Skin of body (tissue), 3 donors: ENCODE measurements at places on chromosomes 6 and 20. TPM values are rescaled to one million over a fixed set of nuclear protein-coding genes. Genes with fewer than 3 reads are reported as not detected.

The HRH3 gene
- 0.10 TPM for total RNA-seq

The HLA-DOB gene
- 0.69 TPM for total RNA-seq

- no peak for DNase-seq
Measured at GRCh38 chr20:35699957-35700624, 886 bp downstream of the ROMO1 start.

The GPX5 gene
- total RNA-seq, result not detected

DNA sequence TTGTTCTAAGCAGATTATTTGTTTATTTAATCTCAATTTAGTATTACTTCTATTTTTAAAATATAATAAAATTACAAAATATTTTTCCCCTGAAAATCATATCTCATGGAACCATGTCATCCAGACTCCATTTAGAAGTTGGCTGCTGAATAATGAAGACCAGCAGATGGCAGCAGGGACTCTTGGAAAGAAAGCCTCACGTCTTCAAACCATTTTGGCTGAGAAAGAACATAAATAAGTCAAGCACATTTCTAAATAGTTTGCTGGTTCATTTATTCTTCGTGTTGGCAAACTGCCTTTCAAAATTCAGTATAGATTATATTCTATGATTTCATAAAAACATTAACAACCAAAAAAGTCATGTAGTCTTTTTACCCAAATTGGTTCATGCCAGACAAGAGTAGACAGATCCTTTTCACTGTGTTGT is 71.7 kb downstream of the RCAN2 start:
- DNase-seq, result peak; percentile 71

The FAM217B gene
- 6.2 TPM for total RNA-seq

The PPP1R14C gene
- total RNA-seq, result 18.3 TPM

DNA sequence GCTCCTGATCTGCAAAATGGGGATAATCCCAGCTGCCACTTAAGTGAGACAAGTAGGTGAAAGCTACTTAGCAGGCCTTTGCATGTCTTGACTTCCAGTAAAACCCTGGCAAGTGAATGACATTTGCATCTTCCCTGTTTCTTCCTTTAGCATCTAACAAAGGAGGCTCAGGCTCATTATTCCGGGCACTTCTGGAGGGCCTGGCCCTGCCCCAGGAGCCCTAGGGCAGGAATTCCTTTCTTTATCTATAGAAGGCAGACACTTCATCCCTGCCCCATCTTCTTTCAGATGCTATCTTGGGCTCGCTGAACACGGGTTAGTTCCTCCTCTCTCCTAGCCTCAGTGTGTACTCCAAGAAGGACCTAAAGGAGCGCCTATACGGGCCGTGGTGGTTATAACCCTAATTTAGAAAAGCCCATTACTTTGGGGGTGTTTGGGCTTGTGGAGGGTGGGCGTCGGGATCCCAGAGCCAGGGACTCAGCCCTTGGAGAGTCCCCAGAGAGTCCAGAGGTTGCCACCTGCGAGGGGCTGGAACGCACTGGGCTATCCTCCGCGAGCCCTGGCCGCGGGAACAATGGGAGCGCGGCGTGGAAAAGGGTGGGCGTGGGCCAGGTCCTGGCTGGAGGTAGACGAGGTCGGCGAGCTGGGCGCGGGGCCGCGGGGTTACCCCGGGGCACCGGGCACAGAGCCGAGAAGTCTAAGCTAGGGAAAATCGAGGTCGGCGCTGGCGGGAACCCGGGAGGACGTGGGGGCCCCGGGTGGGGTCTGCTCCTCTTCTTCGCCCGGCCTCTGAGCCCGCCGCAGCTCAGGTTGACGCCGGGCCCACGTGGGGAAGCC is 62.8 kb upstream of the EPB41L1 start:
- no peak for DNase-seq

The CLVS2 gene
- 0.10 TPM for total RNA-seq

The FOXF2 gene
- total RNA-seq, result 0.59 TPM

The HCK gene
- total RNA-seq, result 11.5 TPM

The TRERF1 gene
- total RNA-seq, result 6.2 TPM

GRCh38 chr20:3661814-3662665 is 1.2 kb downstream of the GFRA4 start:
- no peak for DNase-seq

The DEFB132 gene
- not detected for total RNA-seq

DNA sequence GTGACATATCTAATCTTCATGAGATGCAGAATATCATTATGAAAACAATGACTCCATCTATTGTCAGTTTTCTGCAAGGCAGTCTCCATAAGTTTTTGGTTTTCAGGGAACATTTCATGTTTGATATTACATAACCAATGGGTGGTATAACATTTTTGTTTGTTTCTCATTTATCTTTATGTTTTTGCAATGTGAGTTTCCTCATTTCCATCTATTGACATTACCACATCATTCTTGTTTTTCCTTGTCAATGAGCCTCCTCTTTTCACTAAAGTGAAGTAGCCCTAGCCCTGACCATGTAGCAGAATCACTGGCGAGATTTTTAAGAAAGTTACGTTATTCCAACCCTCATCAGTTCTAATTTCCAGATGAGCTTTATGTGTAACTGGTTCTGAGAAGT is 4.4 kb downstream of the EFHC1 start:
- DNase-seq, result no peak

- DNase-seq, result peak; percentile 79
Measured at GRCh38 chr6:75296811-75297779, 12.5 kb upstream of the TMEM30A start.

- DNase-seq, result no peak
Measured at GRCh38 chr6:110048221-110048875, 70.2 kb downstream of the GPR6 start.

The CST4 gene
- total RNA-seq, result not detected

The CABLES2 gene
- total RNA-seq, result 1.9 TPM

DNA sequence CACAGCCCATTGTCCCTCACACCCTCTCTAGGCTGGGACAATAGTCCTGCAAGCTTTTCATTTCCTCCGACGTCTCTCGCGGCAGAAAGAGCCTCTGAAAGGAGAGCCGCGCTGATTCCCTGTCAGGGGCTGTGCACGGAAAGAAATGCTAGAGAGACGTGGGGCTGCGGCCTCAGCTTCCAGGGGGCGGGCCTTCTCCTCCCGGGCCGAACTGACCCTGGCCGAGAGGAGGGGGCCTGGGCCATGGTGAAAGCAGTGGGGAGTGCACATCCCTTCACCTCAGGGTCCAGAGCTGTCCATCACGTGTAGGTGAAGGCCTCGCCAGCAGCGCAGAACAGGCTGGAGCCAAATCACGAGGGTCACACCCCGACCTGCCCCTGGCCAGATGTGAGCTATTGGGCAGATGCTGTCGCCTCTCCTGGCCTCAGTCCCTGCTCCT is 220.4 kb downstream of the TAF4 start:
- no peak for DNase-seq

The DLL1 gene
- 11.2 TPM for total RNA-seq

The CNR1 gene
- total RNA-seq, result 1.8 TPM

The ECI2 gene
- total RNA-seq, result 53.9 TPM

The PTK6 gene
- total RNA-seq, result 3.8 TPM

DNA sequence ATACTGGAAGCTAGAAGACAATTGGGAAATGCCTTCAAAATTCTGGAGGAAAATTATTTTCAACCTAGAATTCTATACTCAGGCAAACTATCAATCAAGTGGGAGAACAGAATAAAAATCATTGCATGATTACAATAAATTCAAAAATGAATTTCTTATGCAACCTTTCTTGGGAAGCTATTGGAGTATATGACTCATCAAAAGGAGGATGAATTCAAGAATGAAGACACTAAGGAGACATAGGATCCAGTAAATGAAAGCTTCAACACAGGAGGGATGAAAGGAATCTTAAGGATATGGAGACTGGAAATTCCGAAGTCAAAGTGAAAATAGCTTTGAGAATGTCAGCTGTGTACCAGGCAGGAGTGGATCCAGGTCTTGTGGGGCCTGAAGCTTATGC is 12.6 kb upstream of the UBR2 start:
- no peak for DNase-seq

The TUBE1 gene
- total RNA-seq, result 38.0 TPM

GRCh38 chr20:10263385-10264165 is 44.9 kb downstream of the SNAP25 start:
- DNase-seq, result no peak

The SLC4A11 gene
- total RNA-seq, result 0.59 TPM

DNA sequence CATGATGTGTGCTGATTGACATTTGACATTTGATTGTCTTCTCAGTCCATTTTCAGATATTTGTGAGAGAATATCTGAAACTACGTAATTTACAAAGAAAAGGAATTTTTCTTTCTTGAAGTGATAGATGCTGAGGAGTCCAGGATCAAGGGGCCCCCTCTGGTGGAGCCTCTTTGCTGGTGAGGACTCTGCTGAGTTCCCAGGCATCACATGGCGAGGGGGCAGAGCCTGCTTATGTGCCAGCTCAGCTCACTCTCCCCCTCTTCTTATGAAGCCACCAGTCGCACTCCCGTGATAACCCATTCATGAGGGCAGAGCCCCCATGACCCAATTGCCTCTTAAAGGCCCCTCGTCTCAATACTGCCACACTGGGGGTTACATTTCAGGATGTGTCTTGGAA is 91.3 kb downstream of the RPP40 start:
- no peak for DNase-seq

The TMEM74B gene
- 2.5 TPM for total RNA-seq

The LAMP5 gene
- total RNA-seq, result 1.9 TPM

The GPR6 gene
- total RNA-seq, result not detected

The C2 gene
- total RNA-seq, result 4.9 TPM
